Bronchus fibroblast of lung (primary cell): ENCODE measurements at places on chromosomes 12 and 14. TPM values are rescaled to one million over a fixed set of nuclear protein-coding genes. Genes with fewer than 3 reads are reported as not detected.

AJUBA gene
- 47.9 and 49.3 TPM in 2 replicates for total RNA-seq

GDF3 gene
- not detected in 2 replicates for total RNA-seq

GPR65 gene
- total RNA-seq = under 0.01 TPM in 2 replicates

TMEM121 gene
- total RNA-seq = 9.1 and 11.4 TPM in 2 replicates

VSIG10 gene
- total RNA-seq = 9.2 and 17.7 TPM in 2 replicates

ANKRD52 gene
- total RNA-seq = 10.9 and 15.1 TPM in 2 replicates

TSHR gene
- not detected in 2 replicates for total RNA-seq

DACT1 gene
- total RNA-seq = 1.2 and 1.9 TPM in 2 replicates

ACOT4 gene
- 1.6 and 1.8 TPM in 2 replicates for total RNA-seq

RDH16 gene
- total RNA-seq = under 0.01 TPM in 1 of 2 replicates, not detected in the other

DTD2 gene
- total RNA-seq = 31.2 and 35.6 TPM in 2 replicates

NID2 gene
- 85.0 and 94.7 TPM in 2 replicates for total RNA-seq

NAV3 gene
- 18.5 and 18.9 TPM in 2 replicates for total RNA-seq

KLHDC1 gene
- 0.30 and 1.2 TPM in 2 replicates for total RNA-seq

ERO1A gene
- 48.3 and 54.3 TPM in 2 replicates for total RNA-seq

CMA1 gene
- total RNA-seq = not detected in 2 replicates

CGRRF1 gene
- total RNA-seq = 7.6 and 12.4 TPM in 2 replicates

MYH7 gene
- total RNA-seq = not detected in 2 replicates

BMP4 gene
- total RNA-seq = 7.3 and 7.4 TPM in 2 replicates

POTEM gene
- not detected in 2 replicates for total RNA-seq

PUS7L gene
- total RNA-seq = 9.7 and 14.3 TPM in 2 replicates

ESRRB gene
- under 0.01 TPM in 1 of 2 replicates, not detected in the other for total RNA-seq

PTCSC3 gene
- total RNA-seq = not detected in 2 replicates

ERP27 gene
- total RNA-seq = not detected in 2 replicates

NINJ2 gene
- 0.17 TPM in 1 of 2 replicates, not detected in the other for total RNA-seq

TXNRD1 gene
- total RNA-seq = 172 and 205 TPM in 2 replicates

CHGA gene
- not detected in 2 replicates for total RNA-seq

DDX47 gene
- 61.2 and 62.5 TPM in 2 replicates for total RNA-seq

CPNE6 gene
- total RNA-seq = not detected in 2 replicates

HOXC9 gene
- 0.15 TPM in 1 of 2 replicates, not detected in the other for total RNA-seq

NPC2 gene
- 254 and 299 TPM in 2 replicates for total RNA-seq

MLEC gene
- total RNA-seq = 64.1 and 67.8 TPM in 2 replicates

HAL gene
- total RNA-seq = under 0.01 TPM in 2 replicates

DMAC2L gene
- 7.6 and 8.8 TPM in 2 replicates for total RNA-seq

CIROP gene
- total RNA-seq = 0.34 and 0.45 TPM in 2 replicates

GLIPR1 gene
- 41.9 and 43.0 TPM in 2 replicates for total RNA-seq

MGP gene
- 0.17 and 0.30 TPM in 2 replicates for total RNA-seq

FOXG1 gene
- total RNA-seq = under 0.01 and 0.15 TPM in 2 replicates

RNASE3 gene
- total RNA-seq = not detected in 2 replicates

KRT74 gene
- not detected in 2 replicates for total RNA-seq

RNF31 gene
- 49.9 and 53.7 TPM in 2 replicates for total RNA-seq

SERPINA3 gene
- 1.8 and 2.1 TPM in 2 replicates for total RNA-seq

KRT82 gene
- not detected in 2 replicates for total RNA-seq

ARHGEF25 gene
- 15.6 and 16.5 TPM in 2 replicates for total RNA-seq

NOVA1 gene
- total RNA-seq = 1.0 and 1.7 TPM in 2 replicates

PLD4 gene
- not detected in 2 replicates for total RNA-seq

CARMIL3 gene
- under 0.01 TPM in 2 replicates for total RNA-seq

C12orf54 gene
- not detected in 2 replicates for total RNA-seq

FAM222A gene
- total RNA-seq = 0.15 and 0.17 TPM in 2 replicates

RAD51AP1 gene
- total RNA-seq = 14.7 and 21.9 TPM in 2 replicates

FGD4 gene
- 6.8 and 10.1 TPM in 2 replicates for total RNA-seq

OAS1 gene
- total RNA-seq = not detected in 2 replicates

P3H3 gene
- 48.6 and 54.1 TPM in 2 replicates for total RNA-seq

GALNT8 gene
- 0.15 and 0.17 TPM in 2 replicates for total RNA-seq

RIMBP2 gene
- not detected in 2 replicates for total RNA-seq

DENND5B gene
- total RNA-seq = 4.5 and 5.6 TPM in 2 replicates

RPGRIP1 gene
- total RNA-seq = not detected in 2 replicates

CCDC175 gene
- total RNA-seq = not detected in 2 replicates
